ENCODE measurements at places on chromosomes 13 and 19.

DNA sequence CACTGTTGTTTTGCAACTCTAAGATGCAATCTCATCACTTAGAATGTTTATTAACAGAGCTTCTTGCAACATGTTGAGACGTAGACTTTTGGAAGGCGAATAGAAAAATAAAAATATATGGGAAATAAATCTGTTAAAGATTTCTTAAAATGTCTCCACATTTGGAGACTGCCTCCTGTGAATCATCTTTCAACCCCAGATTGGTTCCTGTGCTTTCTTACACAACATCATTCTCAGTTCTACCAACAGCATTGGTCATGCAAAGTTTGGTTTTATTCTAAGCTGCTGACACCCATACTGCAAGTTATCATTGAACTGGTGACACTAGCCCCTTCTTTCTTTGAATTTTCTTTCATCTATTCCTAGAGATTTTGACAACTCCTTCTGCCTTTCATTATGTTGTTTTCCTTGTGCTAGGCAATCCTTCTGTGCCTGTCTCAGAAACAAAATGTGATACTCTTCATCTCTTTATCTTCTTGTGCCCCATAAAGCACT, 1.6 kb upstream of the IGFL3 start:
- no peak for DNase-seq

GRCh38 chr19:5073153-5073844, 104.4 kb downstream of the KDM4B start:
- DNase-seq: no peak

- no peak for DNase-seq
Observed at GRCh38 chr19:18254546-18255503, 19.4 kb downstream of the IQCN start.

- DNase-seq: no peak
Observed at GRCh38 chr19:49573009-49573408, 7.3 kb downstream of the NOSIP start.

DNA sequence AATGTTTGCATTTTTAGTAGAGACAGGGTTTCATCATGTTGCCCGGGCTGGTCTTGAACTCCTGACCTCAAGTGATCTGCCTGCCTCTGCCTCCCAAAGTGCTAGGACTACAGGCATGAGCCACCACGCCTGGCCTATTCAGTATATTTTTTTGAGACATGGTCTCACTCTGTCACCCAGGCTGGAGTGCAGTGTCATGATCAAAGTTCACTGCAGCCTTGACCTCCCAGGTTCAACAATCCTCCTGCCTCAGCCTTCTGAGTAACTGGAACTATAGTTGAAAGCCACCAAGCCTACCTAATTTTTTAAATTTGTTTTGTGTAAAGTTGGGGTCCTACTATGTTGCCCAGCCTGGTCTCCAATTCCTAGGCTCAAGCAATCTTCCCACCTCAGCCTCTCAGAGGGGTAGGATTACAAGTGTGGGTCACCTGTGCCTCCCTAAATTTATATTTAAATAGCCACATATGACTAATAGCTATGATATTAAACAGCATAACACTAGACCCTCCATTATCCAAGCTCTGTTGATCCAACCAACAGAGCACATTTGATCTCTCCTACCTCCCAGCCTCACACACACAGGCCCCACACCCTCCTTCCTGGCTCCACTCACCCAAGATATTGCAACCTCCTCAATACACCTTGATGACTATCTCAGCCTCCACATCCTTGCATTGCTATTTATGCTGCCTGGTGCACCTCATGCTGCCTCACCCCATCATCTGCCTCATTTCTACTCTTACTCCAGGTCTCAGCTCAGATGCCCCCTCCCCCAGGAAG, 2.1 kb upstream of the CEACAM19 start:
- no peak for DNase-seq

DNA sequence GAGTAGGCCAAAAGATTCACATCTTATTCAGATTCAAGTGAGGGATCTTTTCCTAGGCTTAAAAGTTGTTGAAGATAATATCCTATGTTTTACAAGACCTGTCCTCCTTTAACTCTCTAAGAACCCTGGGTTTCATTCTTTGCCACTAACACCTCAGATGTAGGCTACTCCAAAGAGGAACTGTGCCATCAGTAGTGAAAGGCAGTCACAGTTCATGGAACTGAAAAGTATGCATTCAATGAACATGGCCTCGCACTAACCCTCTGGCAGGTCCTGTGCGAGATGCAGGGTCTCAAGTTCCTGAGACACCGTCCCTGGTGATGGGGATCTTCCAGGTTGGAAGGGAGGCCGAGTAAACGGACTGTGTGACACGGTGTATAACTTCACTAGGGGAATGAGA, 4.3 kb downstream of the LGALS14 start:
- DNase-seq: no peak

GRCh38 chr13:46041419-46041839, 11.1 kb downstream of the ZC3H13 start:
- DNase-seq: no peak

GRCh38 chr13:49616676-49617065, 11.6 kb upstream of the ARL11 start:
- no peak for DNase-seq

DNA sequence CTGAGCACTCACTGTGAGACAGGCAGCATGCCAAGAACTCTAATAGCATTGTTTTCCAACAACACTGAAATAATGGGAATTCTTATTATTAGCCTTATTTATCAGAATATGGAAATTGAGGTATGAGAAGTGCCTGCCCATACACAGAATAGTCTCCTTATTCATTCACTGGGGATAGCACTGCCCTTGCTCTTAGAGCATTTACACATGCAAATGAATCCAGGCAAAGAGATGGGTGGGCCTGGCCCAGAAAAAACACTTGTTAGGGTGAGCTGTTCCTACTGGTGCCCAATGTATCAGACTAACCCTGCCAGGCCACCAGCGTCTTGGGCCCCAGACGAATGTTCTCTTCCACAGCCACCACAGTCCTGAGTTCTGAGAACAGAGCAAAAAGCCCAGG, 112.9 kb downstream of the TUBA3C start:
- DNase-seq: no peak

GRCh38 chr19:17948931-17949930, 16.4 kb downstream of the CCDC124 start:
- no peak for DNase-seq

DNA sequence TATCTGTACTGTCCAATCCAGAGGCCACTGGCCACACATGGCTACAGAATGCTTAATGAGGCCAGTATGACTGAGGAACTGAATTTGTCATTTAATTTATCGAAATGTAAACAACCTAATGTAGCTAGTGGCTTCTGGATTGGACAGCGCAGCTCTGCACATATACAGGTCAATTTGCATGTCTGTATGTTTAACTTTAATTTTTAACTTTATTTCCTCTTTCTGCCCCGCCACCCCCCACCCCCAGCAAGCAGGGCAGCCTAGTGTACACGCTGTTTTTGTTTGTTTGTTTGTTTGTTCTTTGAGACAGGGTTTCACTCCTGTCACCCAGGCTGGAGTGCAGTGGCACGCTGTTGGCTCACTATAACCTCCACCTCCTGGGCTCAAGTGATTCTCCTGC, 15.5 kb downstream of the ZSWIM9 start:
- no peak for DNase-seq

DNA sequence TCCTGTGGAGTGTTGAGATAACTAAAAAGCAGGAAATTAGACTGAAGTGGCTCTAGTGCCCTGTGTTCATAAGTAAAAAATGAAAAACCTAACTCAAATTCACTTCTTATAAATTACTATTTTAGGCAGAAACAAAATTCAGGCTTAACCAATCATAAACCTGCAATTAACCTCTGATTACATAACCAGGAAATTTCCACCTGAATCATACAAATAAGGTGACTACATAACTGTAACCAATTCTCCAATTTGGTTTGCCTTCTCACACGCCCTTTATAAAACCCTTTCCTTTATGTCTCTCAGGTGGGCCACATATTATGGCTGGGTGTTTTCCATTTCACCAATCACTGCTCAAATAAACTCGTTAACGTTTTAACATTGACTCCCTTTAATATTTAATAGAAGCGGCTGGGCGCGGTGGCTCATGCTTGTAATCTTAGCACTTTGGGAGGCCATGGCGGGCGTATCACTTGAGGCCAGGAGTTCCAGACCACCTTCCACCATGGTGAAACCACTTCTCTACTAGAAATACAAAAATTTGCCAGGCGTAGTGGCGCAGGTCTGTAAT, 22.9 kb upstream of the ZNF724 start:
- no peak for DNase-seq

DNA sequence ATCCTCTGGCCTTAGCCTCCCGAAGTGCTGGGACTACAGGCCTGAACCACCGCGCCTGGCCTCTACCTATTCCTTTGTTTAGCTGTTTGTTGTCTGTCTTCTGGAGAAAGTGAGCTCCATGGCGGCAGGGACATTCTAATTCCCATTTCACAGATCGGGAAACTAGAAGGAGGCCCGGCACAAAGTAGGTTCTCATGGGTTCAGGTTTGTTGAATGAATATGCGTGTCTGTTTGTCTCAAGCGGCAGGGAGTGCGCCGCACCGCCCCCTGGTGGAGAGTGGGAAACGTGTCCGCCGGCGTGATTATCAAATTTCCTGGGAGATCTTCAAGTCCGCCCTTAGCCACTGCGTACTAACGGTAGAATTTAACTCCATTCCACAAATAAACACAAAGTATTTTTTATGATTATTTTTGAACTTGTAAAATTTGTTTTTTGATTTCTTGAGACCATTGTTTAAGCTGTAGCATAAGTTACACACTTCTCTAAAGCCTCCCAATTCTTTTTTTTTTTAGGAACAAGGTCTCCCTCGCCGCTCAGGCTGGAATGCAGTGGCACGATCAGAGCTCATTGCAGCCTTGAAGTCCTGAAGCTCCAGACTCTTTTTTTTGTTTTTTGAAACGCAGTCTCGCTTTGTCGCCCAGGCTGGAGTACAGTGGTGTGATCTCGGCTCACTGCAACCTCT, 8.9 kb upstream of the CCDC9 start:
- DNase-seq: no peak

DNA sequence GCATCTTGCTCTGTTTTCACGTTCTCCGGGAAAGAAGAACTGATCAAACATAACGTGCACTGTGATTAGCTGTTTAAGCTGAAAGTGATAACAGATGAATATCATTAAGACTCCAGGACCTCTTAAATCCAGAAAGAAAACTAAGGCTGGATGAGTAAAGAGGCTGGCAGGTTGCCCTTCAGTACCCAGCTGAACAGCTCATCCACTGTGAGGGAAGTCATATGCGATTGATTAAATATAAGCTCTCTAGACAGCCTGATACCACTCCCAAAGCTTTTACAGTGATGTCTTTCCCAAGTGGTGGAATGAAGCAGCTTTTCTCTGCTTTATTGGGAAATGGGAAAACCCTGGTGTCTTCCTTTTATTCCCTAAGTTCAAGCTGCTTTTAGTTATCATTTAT, 116.9 kb downstream of the EFNB2 start:
- DNase-seq: no peak

DNA sequence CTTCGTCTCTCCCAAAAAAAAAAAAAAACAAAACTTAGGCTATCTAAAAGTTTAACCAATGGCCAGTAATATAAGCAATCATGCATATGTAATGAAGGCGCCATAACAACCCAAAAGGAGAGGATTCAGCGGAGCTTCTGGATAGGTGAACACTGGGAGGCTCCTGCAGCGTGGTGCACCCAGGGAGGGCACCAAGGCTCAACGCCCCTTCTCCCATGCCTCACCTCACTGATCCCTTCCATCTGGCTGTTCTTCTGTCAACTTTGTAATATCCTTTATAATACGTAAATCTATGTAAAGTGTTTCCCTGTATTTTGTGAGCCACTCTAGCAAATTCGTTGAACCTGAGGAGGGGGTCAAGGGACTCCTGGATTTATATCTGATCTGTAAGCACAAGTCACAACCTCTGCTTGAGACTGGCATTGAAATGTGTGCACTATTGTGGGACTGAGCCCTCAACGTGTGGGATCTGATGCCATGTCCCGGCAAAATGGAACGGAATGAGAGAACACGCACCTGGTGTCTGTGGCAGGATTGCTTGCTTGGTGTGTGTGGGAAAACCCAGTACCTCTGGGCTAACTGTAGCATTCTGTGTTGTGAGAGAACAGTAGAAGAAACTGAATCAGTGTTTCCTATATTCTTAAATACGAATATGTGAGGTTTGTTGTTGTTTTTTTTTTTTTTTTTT, 521 bp upstream of the ZNF665 start:
- no peak for DNase-seq
